ENCODE measurements at places on chromosomes 3 and 15.

GRCh38 chr3:85576697-85577200 is 618.0 kb downstream of the CADM2 start:
- no peak for DNase-seq

DNA sequence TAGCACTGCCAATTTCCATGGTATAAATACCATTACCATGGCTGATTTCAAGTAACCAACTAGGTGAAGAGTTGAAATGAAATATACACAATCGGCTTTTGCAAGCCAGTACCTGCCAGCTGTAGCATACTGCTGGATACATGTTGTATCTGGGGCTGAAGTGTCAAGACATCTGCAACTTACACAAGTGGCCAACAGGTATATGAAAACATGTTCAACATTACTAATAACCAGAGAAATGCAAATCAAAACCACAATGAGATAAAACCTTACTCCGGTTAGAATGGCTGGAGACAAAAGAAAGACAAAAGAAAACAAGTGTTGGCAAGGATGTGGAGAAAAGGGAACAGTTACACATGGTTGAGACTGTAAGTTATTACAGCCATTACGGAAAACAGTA is 11.6 kb downstream of the ATOSA start:
- no peak for DNase-seq

- DNase-seq: no peak
Observed at GRCh38 chr3:69239063-69239462, 116.7 kb upstream of the LMOD3 start.

DNA sequence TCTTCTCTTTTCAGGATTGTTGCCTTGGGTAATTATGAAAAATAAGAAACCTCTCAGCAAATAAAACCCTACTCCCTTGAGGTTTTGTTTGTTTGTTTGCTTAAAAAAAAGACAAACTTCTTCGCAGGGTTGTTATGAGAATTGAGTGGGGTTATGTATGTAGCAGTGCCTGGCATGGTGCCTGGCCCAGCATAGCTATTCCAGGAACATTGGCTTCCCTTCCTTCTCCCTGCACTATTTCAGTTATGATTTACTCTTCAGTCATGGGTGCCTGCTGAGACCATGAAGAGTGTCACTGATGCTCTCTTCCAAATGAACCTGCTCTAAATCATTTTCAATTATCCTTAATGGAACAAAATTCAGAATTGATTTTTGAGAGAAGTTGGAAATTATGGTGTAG is 283.5 kb upstream of the ROPN1 start:
- no peak for DNase-seq

DNA sequence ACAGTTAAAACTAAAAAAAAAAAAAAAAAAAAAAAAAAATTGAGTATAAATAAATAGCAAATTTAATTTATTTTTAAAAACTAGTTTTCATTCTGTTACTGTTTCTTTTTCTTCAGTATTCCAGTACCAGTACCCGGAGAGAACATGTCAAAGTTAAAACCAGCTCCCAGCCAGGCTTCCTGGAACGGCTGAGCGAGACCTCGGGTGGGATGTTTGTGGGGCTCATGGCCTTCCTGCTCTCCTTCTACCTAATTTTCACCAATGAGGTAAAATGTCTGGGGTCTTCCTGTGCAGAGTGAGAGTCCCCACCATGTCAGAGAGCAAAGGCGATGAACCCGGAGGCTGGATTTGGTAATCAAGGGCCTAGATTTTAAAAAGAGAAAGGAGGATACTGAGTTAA is 4.4 kb downstream of the TMEM43 start:
- DNase-seq: no peak

GRCh38 chr15:34795267-34796081 is at the start of gene ACTC1:
Gene ACTC1, minus strand, starts transcription at chr15:34795549. Its CDS starts 741 bp downstream, at chr15:34794808.
- DNase-seq: no peak

GRCh38 chr3:180267202-180267843 is 230.6 kb upstream of the PEX5L start:
- no peak for DNase-seq

GRCh38 chr3:50334339-50335075 is 6.1 kb downstream of the RASSF1 start:
- DNase-seq: no peak

- no peak for DNase-seq
Observed at GRCh38 chr3:24523215-24523614, 28.6 kb upstream of the THRB start.

- DNase-seq: no peak
Observed at GRCh38 chr3:77247061-77247460, 207.2 kb downstream of the ROBO2 start.

GRCh38 chr3:169948559-169949448 is 17.8 kb upstream of the SEC62 start:
- DNase-seq: no peak

DNA sequence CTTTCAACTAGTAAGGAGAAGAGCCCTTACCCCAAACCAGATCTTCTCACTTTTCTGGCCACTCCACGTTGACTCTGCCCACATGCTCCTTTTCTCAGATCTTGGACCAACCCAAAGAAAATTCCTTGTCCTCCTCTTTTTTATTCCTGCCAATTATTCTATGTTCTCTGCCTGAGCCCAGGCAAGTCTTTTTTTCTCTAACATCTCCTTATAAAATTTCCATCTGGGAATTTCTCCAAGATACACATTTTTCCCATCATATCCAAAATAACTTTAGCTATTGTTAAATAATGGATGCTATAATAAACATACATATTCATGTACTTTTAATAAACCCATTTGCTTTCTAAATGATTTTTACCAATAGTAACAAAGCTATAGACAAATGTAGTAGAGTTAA is 726.0 kb upstream of the ZNF385D start:
- no peak for DNase-seq

DNA sequence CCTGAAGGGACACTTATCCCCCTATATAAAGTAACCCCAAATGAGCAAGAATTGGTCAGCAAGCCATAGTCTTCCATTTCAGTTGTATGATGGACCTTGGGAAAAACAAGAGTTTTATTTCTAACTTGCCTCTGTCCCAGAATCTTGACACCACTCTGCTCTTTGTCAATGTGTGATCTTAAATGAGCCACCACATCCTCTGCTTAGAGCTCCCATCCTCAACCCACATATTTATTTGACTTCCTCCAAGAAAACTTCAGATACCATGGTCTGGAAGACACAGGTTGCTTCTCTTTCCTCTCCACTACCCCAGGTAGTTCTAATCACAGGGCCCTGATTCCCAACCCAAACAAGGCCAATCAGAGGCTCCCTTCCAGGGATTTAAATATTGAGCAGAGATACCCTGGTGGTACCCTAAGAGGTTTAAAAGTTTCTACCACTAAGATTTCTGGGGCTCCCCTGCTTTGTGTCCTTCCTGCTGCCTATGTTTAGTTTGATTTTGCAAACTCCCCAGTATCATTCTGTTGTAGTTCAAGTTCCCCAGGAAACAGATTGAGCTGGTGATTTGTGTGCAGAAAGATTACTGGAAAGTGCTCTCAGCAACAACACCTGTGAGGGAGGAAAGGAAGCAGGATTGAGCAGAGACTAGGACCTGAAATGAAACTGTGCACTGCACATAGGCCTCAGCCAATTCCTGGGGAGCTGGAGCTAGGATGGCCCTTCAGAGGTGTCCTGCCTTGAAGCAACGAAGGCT is 64.3 kb downstream of the MTHFS start:
- DNase-seq: no peak

GRCh38 chr15:38721568-38721945 is 156.9 kb upstream of the RASGRP1 start:
- no peak for DNase-seq

DNA sequence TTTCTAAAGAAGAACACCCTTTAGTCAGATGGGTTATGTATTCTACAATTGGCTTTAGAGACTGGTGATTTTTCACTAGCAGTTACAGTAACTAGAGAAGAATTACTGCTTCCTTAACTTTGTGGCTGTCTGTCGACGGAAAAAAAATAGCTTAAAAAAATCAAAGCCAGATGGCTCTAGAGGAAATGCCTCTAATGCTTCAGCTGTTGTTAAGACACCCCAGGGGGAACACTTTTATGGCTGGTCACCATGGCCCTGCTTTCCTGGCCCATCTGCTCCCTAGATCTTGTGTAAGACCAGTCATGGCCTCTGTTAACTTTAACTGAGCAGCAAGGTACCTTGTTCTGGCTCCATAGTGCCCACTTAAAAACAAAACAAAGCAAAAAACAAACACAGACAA is 198.6 kb upstream of the PLSCR5 start:
- DNase-seq: no peak

DNA sequence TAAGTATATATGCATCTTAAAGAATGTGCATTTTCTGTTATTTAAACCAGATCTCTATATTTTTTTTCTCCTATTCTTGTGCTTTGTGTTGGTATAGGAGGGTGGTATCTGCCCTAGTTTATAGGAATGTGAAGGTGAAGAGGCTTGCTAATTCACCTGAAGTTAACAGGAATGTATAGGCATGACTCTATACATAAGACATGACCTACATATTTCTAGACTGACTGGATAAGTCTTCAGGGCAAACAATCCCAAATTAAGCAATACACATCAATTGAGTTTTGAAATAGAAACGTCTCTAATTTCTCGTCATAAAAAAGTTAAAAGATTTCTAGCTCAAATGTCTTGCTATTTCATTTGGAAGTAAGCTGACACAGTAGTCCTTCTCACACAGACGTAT is 410.0 kb downstream of the DIPK2A start:
- no peak for DNase-seq

Measured in CD4-positive, alpha-beta T cell treated with Interferon alpha-2 for 1 hour (primary cell).